ENCODE measurements at places on chromosomes 6 and 20. TPM values are rescaled to one million over a fixed set of nuclear protein-coding genes. Genes with fewer than 3 reads are reported as not detected.

DNA sequence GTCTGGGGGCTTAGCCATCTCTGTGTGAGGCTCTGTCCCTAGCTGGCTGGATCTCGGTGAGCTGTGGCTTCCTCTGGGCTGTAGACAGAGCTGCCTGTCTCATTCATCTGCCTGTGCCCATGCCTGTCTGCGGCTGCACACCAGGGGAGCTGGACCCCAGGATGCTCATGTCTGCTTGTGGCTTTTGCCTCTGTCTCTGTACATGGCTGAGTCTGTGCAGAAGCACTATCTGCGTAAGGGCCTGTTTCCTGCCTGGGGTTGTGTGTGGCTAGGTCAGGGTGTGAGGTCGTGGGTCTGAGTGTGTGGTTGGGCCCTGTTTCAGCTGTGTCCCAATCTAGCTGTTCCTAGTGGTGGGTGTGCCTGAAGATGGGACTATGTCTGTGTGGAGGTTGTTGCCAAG is 68.2 kb downstream of the CDH22 start:
- H3K36me3 ChIP-seq = no peaks in the 10 kb centered on the region
- no peak overlapping the region for H3K4me3 ChIP-seq
- H3K27ac ChIP-seq = no peak overlapping the region
- no peak for DNase-seq
- no peaks in the 10 kb centered on the region for H3K4me1 ChIP-seq

DNA sequence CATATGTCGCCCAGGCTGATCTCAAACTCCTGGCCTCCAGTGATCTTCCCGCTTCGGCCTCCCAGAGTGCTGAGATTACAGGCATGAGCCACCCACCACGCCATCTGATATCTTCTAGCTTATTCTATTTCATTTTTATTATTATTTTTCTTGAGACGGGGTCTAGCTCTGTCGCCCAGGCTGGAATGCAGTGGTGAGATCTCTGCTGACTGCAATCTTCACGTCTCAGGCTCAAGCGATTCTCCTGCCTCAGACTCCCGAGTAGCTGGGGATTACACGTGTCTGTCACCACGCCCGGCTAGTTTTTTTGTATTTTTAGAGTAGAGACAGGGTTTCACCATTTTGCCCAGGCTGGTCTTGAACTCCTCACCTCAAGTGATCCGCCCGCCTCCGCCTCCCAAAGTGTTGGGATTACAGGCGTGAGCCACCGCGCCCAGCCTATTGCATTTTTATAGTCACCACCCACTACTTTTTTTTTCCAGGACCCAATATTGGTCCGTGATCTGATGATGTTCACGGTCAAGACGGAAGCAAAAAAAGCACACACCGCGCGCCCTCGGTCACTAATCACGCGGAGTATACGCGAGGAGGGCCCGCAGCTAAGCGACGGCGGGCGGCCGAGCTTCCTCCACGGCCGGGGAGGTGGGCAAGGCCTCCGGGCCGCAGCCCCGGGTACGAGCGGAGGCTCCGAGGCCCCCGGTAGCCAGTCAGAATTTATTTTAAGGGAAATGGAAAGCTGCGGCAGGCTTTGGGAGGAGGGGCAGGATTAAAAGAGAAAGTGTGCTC is 1.1 kb upstream of the LSM14B start:
- peak overlapping the region; percentile 91 for H3K4me3 ChIP-seq
- H3K4me1 ChIP-seq = no peaks in the 10 kb centered on the region
- peak overlapping the region; percentile 80 for H3K27ac ChIP-seq
- no peaks in the 10 kb centered on the region for H3K27me3 ChIP-seq
- DNase-seq = no peak
- H3K36me3 ChIP-seq = peaks cover 3% of the 10 kb centered on the region

GRCh38 chr20:50652702-50653294 is 38.5 kb downstream of the RIPOR3 start:
- H3K4me1 ChIP-seq = no peaks in the 10 kb centered on the region
- H3K27me3 ChIP-seq = no peaks in the 10 kb centered on the region

Gene TREM2
- not detected for total RNA-seq

Gene IRAK1BP1
- 4.3 TPM for total RNA-seq

DNA sequence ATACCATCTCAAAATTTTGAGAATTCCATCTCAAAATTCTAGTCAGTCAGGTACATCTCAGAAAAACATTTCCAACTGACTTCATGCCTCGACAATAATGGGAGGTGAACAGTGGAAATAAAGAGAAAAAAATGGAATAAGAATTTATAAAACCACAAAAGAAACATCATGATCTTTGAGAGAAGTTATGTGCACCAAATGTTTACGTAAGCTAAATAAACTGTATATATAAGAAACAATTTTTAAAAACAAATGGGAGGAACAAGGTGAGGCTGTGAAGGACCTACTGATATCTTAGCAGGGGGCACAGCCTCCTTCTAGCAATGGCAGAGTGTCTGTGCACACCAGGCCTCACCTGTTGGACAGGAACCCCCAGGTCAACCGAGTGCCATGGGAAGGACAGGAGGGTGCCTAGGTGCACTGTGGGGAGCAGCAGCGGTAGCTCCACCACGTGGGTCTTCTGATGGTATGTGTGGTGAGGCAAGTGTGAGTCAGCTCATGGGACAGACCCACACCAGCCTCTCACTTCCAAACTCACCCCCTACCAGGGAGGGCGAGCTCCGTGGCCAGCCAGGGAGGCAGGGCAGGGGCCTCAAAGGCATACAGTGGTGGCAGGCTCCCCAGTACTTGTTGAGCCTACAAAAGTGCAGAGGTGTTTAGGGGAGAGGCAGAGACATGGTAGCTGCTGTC is 23.2 kb downstream of the DIDO1 start:
- peaks cover 44% of the 10 kb centered on the region for H3K36me3 ChIP-seq
- H3K27ac ChIP-seq = no peak overlapping the region
- no peak overlapping the region for H3K4me3 ChIP-seq
- peaks cover 25% of the 10 kb centered on the region for H3K4me1 ChIP-seq
- DNase-seq = no peak

GRCh38 chr20:38579219-38579910 is 1.6 kb upstream of the ADIG start:
- H3K4me1 ChIP-seq = no peaks in the 10 kb centered on the region
- no peak overlapping the region for H3K4me3 ChIP-seq
- peaks cover 1% of the 10 kb centered on the region for H3K36me3 ChIP-seq
- DNase-seq = no peak
- peaks cover 2% of the 10 kb centered on the region for H3K27me3 ChIP-seq
